Activated CD4-positive, alpha-beta T cell treated with anti-CD3 and anti-CD28 coated beads, Interleukin-2, amount 50 U/mL, for 4 hours (primary cell): ENCODE measurements at places on chromosomes 1 and 21.

GRCh38 chr1:219109424-219110018 lies 64.2 kb upstream of the LYPLAL1 start:
- no peak for DNase-seq

- DNase-seq: no peak
Measured at GRCh38 chr1:54627196-54627595, 3.9 kb upstream of the FAM151A start.

DNA sequence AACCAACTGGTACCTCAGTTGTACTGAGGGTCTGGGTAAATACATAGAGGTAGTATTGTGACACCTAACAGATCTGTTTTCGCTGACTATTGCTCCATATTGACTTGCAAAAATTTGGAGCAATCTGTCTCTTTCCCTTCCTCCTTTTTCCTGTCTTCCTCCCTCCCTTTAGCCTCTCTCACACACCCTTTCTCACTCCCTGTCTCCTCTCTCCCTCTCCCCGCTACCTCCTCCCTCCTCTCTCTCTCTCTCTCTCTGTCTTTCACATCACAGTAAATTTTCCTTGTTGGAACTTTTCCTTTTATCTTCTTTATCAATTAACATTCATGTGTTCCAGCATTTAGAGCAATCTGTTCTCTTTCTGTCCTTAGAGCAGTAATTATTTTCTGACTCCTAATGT lies 278.2 kb downstream of the NTNG1 start:
- DNase-seq: no peak

DNA sequence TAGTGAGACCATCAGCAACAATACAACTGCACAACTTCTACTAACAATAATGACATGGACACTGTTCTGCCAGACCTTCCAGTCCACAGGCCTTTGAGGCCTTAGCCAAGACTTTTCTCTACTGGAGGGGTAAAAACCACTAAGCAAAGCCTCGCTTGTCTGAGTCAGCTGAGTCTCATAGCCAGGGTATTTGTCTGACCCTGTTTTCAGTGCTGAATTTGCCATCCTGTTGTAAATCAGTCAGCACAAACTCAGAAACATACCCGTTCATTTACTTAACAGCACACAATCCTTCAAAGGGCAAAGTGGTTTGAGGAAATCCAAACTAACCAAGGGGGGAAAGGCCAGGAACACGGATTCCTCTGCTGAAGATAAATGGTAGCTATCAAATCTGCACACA lies 537.8 kb downstream of the SMYD3 start:
- DNase-seq: no peak

GRCh38 chr1:92817986-92818764 lies 13.7 kb upstream of the RPL5 start:
- DNase-seq: no peak

GRCh38 chr1:203229471-203230135 lies at the start of gene CHIT1:
TSS of gene CHIT1 (minus strand) at chr1:203229673. CDS start at chr1:203229636, 37 bp downstream.
- DNase-seq: no peak

DNA sequence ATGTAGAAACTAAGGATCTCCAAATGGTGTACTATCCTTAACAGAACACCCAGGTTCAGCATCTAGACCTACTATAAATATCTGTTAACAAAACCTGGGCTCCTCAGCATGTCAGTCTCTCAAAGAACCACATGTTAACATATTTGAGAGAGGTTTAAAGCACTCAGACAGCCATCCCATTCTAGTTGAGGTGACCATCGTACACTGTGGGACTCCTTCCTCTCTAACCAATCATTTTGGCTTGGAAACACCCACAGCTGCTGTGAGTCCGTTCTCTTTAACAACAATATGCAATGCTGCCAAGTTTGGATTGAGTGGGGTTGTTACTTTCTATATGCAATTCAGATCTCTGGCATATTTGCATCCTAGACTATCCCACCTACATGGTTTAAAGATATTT lies 105.8 kb downstream of the MRPL39 start:
- no peak for DNase-seq

- DNase-seq: no peak
Measured at GRCh38 chr1:27179979-27180378, 25.1 kb upstream of the SLC9A1 start.

DNA sequence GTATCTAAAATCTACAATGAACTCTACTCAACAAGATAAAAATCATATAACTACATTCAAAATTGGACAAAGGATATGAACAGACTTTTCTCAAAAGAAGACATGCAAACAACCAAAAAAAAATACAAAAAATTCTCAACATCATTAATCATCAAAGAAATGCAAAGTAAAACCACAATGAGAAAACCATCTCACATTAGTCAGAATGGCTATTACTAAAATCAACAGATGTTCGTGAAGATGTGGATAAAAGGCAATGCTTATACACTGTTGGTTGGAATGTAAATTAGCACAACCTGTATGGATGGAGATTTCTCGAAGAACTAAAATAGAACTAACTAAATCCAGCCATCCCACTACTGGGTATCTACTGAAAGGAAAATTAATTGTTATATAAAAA lies 1080.8 kb downstream of the AMY1C start:
- no peak for DNase-seq

DNA sequence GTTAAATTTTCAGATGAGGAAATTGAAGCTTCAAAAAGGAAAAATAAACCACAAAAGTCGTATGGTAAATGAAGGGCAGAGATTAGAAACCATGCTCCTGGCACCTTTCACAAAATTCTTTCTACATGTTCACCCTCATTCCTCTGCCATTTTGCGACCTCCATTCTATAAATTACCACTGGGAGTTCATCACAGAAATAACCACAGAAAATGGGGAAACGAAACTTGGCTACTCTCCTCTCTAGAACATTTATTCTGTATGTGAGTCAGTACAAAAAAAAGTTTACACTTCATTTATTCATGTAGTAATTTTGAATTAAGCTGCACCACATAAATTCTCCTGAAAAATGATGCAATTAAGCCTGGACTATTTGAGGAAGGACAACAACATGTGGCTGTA lies 320.9 kb upstream of the C1orf87 start:
- DNase-seq: no peak

DNA sequence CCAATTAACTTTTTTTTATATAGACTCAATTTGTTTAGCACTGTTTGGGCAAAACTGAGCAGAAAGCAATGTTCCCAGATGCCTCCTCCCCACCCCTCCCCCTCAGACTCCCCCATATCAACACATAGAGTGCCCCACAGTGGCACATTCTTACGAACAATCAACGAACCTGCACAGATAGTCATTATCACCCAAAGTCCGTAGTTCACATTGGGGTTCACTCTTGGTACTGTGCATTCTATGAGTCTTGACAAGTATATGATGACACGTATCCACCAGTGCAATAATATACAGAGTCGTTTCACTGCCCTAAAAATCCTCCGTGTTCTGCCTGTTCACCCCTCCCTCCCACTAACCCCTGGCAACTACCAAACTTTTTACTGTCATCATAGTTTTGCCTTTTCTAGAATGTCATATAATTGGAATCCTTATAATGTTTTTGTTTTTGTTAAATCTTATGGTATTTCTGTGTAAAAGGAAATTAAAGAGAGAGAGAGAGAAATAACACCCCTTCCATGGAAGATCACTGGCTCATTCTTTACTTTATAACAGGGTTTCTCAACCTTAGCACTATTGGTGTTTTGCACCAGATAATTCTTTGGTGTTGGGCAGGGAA lies 37.2 kb upstream of the HNRNPU start:
- no peak for DNase-seq

DNA sequence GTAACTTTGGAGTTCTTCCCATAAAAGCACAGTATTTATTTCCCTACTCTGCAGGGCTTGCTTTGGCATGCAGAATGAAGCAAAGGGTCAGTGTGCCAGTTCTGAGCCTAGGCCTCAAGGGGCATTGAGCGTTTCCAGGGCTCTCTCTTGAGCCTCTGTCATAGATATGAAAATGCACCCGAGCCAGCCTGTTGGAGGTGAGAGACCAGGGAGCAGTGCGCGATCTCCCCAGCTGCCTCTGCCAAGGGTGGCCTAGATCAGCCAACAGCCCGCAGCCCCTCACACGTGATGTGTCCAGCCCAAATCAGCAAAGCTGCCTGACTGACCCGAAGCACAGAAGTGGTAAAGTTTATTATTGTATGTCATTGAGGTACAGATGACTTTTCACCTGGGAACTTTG lies 63.7 kb downstream of the TENT5C start:
- DNase-seq: no peak

DNA sequence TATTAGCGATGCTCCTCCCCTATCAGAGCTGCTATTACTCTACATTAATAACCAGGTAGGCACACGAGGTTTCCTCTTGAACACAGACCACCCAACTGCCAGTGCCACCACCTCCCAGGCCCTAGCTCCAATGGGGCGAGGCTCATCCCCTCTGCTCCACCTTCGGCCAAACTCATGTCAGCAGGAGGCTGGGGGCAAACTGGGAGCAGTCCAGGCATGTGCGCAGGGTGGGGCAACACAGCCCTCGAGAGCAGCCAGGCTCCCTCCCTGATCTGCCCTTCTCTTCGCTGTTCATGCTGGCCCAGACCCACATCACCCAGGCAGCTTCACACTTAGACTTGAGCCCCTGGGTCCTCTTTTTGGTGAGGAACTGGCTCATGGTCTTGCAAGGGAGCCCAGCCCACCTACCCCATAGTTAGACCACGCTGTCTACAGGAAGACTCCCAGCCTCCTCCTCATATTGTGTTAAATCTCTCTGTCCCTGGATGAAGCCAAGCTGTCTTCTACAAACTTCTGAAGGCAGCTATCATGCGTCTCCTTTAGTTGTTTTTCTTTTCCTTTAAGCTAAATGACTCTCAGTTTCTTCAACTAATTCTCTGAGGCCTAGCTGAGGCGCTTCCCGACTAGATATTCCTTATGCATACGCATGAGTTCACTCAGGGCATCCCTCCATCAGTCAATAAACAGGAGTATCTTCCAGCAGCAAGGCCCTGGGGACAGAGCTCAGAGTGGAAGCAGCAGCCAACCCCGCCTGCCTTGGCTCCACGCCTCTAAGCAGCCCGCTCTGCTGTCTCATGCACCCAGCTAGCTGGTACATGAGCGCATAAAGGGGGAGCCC lies 12.0 kb downstream of the TMEM9 start:
- DNase-seq: no peak

GRCh38 chr1:111629190-111629954 lies 9.8 kb downstream of the RAP1A start:
- DNase-seq: no peak

GRCh38 chr1:44290250-44291094 lies 64.6 kb downstream of the ERI3 start:
- DNase-seq: no peak

DNA sequence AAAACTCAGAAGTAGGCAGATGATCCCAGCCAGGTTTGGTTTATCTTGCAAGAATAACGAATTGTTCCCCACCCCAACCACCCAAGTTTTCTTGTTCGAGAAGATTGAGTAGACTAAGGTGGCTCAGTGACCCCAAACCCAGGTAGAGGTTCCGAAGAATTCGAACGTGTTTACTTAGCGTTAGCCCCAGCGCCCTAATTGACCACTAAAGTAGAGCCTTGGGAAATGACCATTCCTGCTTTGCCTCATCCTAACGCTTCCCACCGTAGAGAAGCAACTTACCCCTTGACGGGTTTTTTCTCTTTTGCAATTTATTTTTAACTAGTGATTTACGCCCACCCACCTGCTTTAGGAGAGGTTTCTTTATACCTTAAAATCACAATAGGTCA lies 870 bp downstream of the FBXO28 start:
- no peak for DNase-seq
